Activated CD4-positive, alpha-beta memory T cell treated with anti-CD3 and anti-CD28 coated beads for 36 hours (primary cell): ENCODE measurements at places on chromosomes 7 and 10. TPM values are rescaled to one million over a fixed set of nuclear protein-coding genes. Genes with fewer than 3 reads are reported as not detected.

Gene RAPGEF5
- 0.27 TPM for total RNA-seq

Gene MACROH2A2
- 4.1 TPM for total RNA-seq

DNA sequence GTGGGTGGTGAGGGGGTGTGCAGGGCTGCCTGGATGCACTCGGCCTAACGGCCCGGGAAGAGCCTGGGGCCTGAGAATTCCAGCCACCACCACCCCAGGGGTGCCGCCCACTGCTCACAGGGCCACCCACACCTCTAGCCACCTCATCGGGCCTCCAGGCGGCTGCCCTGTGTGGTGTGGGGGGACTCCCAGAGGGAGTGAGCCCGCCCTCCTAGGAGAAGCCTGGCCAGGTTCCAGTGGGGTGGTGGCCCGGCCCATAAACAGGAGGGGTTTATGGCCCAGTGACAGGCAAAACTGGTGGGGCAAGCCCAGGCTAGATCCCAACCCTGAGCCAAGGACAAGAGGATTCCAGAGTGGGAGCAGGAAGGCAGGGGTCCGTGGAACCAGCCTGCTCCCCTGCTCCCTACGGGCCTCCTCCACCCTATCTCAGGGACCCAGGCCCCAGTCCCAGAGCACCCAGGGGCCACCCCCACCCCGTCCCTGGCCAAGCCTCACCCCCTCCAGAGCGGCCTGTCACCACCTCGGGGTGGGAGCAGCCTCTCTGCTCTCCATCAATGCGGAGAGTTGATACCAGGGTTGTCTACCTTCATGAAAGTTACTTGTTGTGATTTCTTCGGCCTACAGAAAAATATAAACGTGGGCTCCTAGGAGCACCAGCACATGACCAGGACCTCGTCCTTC, 20.2 kb upstream of the PDGFA start:
- H3K27me3 ChIP-seq, result no peaks in the 10 kb centered on the region
- DNase-seq, result no peak
- H3K36me3 ChIP-seq, result no peaks in the 10 kb centered on the region
- peaks cover 3% of the 10 kb centered on the region for H3K4me1 ChIP-seq

GRCh38 chr10:121303287-121303890, 294.9 kb downstream of the FGFR2 start:
- H3K27ac ChIP-seq, result no peak overlapping the region
- no peaks in the 10 kb centered on the region for H3K4me1 ChIP-seq
- no peak for DNase-seq
- no peaks in the 10 kb centered on the region for H3K27me3 ChIP-seq

GRCh38 chr7:40945788-40946187, 757.1 kb downstream of the INHBA start:
- no peaks in the 10 kb centered on the region for H3K27me3 ChIP-seq
- H3K4me3 ChIP-seq, result no peak overlapping the region
- no peaks in the 10 kb centered on the region for H3K36me3 ChIP-seq

DNA sequence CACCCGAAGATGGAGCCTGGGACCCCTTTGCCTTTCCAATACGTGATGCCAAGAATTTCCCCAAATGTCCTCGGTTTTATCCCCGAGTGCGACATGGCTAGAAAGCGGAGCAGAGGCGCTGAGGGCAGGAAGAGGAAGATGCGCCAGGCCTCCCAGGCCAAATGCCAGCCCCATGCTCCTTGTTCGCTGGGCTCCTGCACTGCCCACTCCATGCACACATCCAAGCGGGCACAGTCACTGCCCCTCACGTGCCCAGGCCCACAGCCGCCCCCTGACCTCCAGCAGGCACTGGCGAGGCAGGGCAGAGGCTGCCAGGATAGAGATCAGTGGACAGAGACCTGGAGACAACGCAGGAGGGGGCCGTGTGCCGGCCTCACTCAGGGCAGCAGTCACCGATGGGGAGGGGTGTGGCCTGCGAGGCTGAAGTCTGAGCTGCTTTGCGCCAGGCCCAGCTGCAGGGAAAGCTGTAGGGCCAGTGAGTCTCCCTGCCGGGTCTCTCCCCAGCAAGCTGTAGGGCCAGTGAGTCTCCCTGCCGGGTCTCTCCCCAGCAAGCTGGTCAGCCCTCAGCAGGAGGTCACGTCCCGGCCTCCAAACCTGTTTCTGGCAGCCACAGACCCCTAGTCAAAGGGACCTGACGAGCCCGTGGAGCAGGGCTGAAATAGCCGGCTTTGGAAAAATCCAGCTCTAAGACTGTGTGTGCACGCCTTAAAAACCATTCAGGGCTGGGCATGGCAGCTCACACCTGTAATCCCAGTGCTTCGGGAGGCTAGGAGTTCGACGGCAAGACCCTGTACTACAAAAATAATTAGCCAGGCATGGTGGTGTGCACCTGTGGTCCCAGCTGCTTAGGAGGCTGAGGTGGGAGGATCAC, 100.6 kb upstream of the DIP2C start:
- peak; percentile 4 for DNase-seq
- no peak overlapping the region for H3K27ac ChIP-seq
- H3K4me3 ChIP-seq, result no peak overlapping the region
- H3K27me3 ChIP-seq, result peaks cover 6% of the 10 kb centered on the region

DNA sequence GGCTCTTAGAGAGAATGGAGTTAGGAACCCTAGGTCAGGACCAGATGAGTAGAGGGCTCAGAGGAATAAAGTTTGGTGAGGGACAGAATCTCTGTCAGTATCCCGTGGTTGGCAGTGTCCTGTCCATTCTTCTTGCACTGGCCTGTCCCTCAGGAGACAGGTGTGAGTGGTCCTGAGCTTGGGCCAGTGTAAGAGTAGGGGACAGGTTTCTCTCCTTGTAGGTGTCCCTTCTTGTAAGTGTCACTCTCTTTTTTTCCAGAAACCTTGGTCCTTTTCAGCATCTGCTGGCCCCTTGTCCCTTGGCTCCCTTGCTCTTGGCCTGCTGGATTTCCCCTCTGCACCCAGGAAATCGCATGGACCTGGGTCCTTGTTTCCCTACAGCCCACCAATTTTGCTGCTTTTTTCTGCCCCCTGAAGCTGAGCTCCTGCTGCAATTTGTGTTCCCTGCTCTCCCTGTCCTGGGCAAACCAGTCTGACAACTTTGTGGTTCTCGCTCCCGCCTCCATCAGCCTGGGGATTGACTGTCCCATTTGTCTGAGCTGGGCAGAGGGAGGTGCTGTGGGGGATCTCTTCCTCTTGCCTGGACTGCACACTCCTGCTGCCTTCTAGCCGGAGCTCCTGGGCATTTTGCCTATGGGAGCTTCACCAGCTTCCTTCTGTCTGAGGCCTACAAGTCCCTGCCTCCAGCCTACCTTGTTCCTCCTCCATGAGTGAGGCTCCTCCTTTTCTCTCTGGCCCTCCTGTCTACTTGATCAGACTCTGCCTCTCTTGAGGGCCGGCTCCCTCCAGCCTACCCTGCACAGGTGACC, 6.5 kb downstream of the TSPAN14 start:
- peaks cover 97% of the 10 kb centered on the region for H3K4me1 ChIP-seq
- peak; percentile 33 for DNase-seq
- peak overlapping the region; percentile 77 for H3K4me3 ChIP-seq
- peak overlapping the region; percentile 97 for H3K27ac ChIP-seq
- H3K27me3 ChIP-seq, result no peaks in the 10 kb centered on the region
- peaks cover 17% of the 10 kb centered on the region for H3K36me3 ChIP-seq

DNA sequence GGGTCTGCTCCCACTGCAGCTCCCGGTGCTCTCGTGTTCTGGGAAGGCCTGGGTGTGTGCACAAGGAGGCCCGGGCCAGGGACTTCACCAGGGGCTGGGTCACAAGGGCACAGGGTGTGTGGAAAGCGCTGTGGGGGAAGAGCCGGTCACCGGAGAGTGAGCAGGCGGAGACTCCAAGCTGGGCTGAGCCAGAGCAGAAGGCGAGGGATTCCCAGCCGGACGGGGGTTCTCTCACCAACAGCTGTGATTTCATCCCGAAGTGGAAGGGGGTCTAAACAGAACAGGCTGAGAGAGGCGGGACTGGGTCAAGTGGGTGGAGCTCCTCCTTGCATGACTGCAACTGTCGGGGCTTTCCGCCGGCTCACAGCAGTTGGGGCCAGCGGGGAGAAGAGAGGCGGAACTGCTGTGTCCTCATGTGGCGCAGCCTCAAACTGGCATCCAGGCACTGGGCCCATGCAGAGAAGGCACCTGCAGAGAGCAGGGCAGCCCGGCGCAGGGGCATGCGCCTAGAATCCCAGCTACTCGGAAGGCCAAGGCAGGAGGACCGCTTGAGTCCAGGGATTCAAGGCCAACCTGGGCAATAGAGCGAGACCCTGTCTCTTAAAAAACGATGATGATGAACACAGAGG, 7.6 kb upstream of the ORAI2 start:
- DNase-seq, result peak; percentile 92
- H3K4me3 ChIP-seq, result peak overlapping the region; percentile 76
- H3K4me1 ChIP-seq, result peaks cover 62% of the 10 kb centered on the region
- peak overlapping the region; percentile 100 for H3K27ac ChIP-seq

DNA sequence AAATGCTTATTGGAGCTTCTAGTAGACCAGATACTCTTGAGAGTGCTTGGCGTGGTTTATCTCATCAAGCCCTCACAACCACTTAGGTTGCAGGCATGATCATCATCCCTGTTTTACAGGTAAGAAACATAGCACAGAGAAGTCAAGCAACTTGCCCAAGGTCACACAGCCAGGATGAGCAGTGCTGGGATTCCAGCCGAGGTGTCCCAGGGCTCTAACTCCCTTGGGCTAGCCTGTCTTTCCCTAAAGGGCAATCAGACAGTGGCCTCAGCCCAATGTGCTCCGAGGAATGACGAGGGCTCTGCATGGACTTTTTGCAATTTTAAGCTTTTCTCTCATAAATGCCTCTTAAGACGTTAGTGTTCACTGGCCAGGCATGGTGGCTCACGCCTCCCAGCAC, 39.9 kb upstream of the SPDYE3 start:
- no peak overlapping the region for H3K27ac ChIP-seq
- no peak for DNase-seq
- H3K27me3 ChIP-seq, result no peaks in the 10 kb centered on the region
- H3K4me1 ChIP-seq, result peaks cover 8% of the 10 kb centered on the region
- no peak overlapping the region for H3K4me3 ChIP-seq

DNA sequence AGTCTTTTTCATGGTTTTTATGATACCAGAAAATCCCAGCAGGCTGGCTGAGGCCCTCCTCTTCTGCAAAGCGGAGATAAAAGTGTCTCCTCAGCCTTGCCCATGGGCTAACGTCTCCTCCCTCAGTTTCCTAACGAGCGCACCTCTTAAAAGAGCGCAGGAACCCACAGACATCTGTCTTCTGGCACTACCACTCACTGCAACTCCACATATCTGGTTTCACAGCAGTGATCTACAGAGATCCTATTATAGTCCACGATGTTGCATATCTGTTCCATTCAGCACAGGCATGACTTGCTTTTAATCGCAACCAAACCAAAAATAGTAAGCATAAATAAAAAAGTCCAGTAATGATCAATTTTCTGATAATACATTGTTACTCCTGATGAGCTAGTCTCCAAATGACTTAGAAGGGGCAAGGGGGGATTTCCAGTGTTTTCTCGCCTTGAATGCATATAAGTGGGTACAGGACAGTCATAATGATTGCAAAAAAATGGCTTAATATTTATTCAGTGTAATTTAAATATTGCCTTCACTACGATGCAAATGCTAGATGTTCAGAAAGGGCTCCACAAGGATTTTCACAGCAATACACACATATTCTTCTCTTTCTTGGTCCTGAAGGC, 20.9 kb downstream of the ANKRD22 start:
- no peak overlapping the region for H3K4me3 ChIP-seq
- no peaks in the 10 kb centered on the region for H3K36me3 ChIP-seq
- H3K4me1 ChIP-seq, result peaks cover 59% of the 10 kb centered on the region
- DNase-seq, result no peak
- no peak overlapping the region for H3K27ac ChIP-seq

GRCh38 chr10:119183664-119184412, 5.2 kb upstream of the PRDX3 start:
- no peak overlapping the region for H3K4me3 ChIP-seq
- peak; percentile 58 for DNase-seq
- H3K27me3 ChIP-seq, result no peaks in the 10 kb centered on the region
- no peaks in the 10 kb centered on the region for H3K36me3 ChIP-seq
- peak overlapping the region; percentile 70 for H3K27ac ChIP-seq

- no peak for DNase-seq
- no peaks in the 10 kb centered on the region for H3K27me3 ChIP-seq
- H3K4me1 ChIP-seq, result no peaks in the 10 kb centered on the region
Measured at GRCh38 chr7:120190566-120190965, 82.4 kb upstream of the KCND2 start.
